ENCODE measurements at places on chromosomes 12 and 14.

DNA sequence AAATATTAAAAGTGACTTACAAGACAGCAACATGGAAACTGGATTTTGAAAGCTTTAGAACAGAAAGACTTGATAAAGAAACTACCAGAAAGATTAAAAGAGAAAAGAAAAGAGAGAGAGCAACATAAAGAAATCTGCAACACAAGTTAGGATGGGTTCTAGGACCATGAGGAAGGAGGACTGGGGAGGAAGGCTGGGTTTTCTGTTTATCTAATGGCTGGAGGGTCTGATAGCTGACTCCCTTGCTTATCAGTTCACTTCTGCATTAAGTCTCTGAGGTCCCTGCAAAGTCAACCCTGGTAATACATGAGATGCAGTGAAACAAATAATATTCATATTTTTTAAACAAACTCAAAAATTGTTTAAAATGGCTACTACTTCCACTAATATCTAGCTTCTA lies 90.1 kb downstream of the RPAP3 start:
- DNase-seq = peak; percentile 86

- DNase-seq = peak; percentile 68
These were observed 790 bp downstream of the NEDD1 start for GRCh38 chr12:96907671-96908422.

DNA sequence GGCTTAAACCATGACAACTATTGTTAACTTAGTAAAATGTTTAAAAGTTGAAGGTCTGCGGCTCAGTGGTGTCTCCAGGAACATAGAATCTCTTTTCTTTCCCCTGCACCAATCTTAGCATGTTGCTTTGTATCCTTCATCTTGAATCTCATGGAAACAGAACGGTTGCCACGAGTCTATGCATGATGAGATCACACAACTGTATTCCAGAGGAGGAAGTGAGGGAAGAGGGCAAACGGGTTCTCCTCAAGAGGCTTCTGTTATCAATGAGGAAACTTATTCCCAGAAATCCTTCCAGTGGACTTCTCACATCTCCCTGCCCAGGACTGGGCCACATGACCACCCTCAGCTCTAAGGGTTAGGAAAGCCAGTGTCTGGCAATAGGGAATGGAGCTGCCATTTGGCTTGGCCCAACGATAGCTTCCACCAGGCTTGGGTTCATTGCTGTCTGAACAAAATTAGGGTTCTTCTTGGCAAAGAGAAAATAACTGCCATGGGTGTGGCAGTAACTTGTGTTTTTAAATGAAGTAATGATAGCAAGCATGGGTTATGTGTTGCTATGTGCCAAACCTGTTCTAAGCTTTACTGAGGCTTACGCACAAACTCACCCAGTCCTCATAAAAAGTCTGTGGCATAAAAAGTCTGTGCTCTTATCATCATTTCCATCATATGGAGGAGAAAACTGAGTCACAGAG lies 17.4 kb downstream of the PLXNC1 start:
- peak; percentile 21 for DNase-seq

DNA sequence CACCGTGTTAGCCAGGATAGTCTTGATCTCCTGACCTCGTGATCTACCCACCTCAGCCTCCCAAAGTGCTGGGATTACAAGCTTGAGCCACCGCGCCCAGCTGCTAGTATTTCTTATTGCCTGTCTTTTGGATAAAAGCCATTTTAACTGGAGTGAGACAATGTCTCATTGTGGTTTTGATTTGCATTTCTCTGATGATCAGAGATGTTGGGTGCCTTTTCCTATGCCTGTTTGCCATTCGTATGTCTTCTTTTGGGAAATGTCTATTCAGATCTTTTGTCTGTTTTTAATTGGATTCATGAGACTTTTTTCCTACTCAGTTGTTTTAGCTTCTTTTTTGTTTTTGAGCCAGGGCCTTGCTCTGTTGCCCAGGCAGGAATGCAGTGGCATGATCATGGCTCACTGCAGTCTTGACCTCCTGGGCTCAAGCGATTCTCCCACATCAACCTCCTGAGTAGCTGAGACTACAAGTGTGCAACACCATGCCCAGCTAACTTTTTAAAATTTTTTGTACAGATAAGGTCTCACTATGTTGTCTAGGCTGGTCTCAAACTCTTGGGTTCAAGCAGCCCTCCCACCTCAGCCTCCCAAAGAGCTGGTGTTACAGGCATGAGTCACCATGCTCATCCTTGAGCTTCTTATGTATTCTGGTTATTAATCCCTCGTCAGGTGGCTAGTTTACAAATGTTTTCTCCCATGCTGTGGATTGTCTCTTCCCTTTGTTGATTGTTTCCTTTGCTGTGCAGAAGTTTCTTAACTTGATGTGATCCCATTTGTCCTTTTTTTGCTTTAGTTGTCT lies 65.9 kb downstream of the ACACB start:
- no peak for DNase-seq

- no peak for DNase-seq
These were observed 61.9 kb downstream of the CHGA start for GRCh38 chr14:92984896-92985295.

DNA sequence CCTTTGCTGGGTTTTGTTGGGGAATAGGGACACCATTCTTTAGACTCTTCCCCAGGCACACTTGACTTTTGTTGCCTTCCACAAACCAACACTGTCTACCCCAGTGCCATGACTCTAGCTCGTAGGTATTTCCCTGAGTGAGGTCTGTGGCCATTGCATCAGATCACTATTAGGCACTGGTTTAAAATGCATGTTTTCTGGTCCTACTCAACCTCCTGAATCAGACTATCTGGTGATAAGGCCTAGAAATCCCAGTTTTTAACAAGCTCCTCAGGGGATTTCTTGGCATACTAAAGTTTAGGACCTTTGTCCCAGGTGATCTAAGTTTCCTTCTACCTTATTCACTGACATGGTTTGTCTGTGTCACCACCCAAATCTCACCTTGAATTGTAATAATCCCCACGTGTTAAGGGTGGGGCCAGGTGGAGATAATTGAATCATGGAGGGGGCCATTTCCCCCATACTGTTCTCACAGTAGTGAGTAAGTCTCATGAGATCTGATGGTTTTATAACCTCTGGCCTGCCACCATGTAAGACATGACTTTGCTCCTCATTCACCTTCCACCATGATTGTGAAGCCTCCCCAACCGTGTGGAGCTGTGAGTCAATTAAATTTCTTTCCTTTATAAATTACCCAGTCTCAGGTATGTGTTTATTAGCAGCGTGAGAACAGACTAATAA lies 87.8 kb upstream of the PSMC1 start:
- no peak for DNase-seq

- no peak for DNase-seq
These were observed 110.9 kb upstream of the DNM1L start for GRCh38 chr12:32568228-32568627.

DNA sequence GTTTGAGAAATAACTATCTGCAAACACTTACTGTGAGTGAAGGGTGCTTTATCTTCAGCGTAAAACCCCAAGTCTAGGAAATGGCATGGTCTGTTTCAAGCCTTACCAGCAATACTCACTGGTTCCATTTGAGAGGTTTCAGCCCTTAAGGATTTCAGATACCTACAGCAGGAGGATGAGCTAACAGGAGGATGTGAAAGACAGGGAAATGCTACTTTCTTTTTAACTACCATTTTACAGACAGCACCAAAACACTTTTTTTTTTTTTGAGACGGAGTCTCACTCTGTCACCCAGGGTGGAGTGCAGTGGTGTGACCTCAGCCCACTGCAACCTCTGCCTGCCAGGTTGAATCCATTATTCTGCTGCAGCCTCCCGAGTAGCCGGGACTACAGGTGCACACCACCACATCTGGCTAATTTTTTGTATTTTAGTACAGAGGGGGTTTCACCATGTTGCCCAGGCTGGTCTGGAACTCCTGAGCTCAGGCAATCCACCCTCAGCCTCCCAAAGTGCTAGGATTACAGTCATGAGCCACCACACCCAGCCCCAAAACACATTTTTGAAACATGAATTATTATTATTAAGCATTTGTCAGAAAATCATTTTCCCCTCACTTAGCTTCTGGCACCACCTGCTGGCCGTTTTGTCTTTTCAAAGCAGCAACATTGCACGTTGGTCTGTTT lies 4.6 kb downstream of the MTRFR start:
- DNase-seq = peak; percentile 69

DNA sequence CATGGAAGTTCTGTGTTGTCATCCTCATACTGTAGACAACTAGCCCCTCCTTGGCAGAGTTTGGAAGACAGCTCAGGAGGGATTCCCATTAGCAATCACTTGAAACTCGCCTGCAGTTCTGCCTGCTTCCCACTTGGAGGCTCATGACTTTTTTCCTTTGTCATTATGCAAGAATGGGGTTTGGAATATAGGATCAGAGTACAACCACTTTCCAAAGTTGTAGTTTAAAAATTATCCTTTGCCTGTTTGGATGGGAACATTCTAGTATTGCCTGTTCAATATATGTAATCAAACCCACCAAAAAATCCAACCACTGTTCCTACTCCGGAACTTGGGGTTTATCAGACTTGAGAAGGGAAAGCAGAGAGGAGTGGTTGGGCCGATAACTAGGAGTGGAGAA lies 2.1 kb upstream of the GPD1 start:
- peak; percentile 12 for DNase-seq

DNA sequence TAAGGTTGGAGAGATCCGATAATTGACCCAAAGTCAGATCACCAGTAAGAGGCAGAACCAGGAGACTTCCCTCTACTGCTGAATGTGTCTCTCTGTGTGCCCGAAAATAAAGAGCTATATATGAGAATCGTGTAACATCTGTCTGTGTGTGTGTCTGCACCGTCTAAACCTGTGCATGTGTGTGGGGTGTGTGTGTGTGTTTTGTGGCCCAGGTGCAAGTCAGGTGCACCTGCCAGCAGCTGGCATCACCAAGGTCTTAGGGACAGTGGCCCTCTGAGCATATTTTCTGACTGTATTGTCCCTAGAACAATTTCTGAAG lies 24.7 kb upstream of the KRT78 start:
- no peak for DNase-seq

DNA sequence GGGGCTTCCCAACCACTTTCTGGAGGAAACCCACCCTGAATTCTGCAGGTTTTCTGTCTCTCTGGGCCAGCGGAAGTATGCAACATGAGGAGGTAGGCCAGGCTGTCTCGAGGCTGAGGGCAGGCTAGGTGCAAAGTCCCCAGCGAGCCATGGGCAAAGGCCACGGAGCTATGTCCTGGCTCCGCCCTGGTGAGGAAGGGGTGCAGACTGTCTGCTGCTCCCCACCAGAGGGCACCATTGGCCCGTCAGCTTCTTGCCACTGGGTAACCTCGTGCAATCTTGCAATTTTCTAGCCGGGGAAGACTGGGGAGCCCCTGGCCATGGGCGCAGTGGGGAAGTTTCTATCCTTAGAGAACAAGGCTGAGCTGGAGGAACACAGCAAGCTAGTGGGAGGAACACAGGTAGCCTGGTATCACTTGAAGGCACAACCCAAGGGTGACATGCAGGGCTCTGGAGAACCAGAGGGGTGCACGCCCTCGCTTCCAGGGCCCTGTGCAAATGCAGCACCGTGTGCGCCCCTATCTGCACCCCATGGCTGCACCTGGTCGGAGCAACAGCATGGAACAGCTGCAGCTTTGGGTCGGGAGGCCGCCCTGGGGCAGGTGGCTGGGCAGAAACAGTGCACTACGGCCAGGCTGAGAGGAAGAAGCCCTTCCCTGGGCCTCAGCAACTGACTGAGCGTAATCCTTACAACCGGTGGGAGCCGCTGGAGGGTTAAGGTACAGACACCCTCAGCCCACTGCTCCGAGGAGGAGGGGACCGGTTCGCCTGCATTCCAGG lies 27.6 kb upstream of the RPLP0 start:
- peak; percentile 89 for DNase-seq

DNA sequence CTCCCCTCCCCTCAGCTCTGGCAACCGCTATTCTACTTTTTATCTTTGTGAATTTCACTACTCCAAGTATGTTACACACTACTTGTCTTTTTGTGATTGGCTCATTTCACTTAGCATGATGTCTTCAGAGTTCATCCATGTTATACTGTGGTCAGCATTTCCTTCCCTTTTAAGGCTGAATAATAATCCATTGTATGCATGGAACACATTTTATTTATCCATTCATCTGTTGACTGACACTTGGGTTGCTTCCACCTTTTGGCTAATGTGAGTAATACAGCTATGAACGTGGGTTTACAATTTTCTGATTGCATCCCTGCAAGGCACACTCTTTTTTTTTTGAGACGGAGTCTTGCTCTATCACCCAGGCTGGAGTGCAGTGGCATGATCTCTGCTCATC lies 53.0 kb upstream of the FUT8 start:
- DNase-seq = peak; percentile 25

- no peak for DNase-seq
These were observed 748.3 kb downstream of the C12orf50 start for GRCh38 chr12:87280893-87281292.

GRCh38 chr14:100841066-100841760 lies 15.3 kb downstream of the MEG3 start:
- DNase-seq = no peak

DNA sequence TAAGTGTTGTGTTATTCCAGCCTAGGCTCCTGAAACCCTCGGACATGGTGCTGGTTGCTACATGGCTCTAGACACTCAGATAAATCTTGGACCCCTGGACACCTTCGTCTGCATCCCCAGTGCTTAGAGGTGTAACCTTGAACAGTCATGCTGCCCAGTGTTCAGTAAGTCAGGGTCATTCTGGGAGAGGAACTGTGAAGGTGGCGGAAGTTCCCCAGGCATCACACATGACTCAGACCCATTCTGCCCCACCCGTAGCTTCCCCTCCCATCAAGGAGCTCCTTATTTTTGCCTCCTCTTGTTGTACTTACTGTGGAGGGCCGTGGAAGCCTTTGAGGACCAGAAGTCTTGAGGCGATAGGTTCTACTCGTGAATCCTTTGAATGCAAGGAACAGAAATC lies 18.1 kb upstream of the SSPN start:
- no peak for DNase-seq

DNA sequence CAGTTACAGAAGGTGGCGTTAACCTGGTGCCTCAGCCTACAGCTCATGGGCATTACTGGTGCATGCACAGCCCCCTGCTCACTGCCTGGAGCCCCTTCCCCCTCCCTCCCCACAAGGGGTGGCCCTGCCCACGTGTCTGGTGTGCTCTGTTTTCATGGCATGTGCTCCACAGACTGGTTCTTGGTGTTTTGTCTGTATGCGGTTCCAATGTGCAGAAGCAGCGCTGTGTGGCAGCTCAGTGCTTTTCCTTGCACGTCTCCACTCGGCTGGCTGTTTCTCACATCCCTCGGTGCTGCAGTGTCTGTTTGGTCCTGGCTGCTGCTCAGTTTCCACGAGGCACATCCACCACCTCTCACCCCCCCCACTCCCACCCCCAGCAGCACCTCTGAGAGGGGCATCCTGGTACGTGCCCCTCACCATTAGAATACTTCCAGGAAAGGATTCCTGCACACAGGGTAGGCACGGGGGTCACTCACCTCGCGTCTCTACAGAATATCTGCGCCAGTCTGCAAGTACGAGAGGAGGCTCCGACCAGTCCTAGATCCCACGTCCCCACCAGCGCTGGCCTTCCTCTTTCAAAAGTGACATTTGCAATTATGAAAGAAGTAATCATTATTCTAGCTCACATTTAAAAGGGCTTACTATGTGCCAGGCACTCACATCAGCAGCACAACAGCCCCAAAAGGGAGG lies 27.1 kb downstream of the DIO3 start:
- no peak for DNase-seq

DNA sequence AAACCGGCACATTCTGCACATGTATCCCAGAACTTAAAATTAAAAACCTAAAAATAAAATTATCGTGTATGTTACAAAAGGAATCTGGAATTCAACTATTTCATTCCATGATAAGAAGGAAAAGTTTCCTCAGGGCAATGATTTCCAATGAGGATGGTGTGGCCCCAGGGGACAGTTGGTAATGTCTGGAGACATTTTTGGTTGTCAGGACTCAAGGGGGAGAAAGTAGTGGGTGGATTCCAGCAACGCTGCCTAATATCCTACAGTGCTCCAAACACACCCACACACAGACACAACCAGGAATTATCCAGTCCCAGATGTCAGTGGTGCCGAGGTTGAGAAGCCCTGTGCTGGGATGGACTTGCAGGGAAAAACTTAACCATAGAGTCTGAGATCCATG lies 228.3 kb downstream of the TMEM132D start:
- DNase-seq = no peak

Data from OCI-M1 (cell line).